Stimulated activated CD4-positive, alpha-beta T cell treated with anti-CD3 and anti-CD28 coated beads, TNF-alpha, amount 100 ng/mL, for 1 hour (primary cell): ENCODE measurements at places on chromosomes 5 and 9.

DNA sequence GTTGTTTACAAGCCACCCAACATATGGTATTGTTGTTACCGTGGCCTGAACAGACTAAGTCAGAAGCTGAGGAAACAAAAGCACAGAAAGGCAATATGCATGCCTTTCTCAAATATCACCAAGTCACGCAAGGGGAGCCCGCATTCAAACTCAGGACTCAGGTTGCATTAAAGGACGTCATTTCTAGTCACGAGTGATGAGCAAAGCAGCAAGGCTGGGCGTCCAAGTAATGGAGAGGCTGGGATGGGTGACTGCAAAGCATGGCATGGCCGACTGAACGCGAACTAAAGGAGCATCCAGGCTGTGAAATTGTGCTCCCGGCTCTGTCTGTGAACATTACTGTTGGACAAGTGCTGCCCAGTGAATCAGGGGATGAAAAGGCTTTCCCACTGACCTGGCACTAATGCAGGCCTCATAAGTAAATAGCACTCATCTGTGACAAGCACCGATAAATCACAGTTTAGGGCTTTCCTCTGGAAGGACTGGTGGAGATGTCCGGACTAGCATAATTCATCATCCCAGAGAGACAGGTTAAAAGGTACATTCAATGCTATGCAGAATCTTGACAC, 202.8 kb downstream of the SPOCK1 start:
- no peak for DNase-seq

GRCh38 chr5:59128646-59129290, 545.9 kb downstream of the RAB3C start:
- no peak for DNase-seq

GRCh38 chr9:16553869-16554540, 316.5 kb downstream of the BNC2 start:
- no peak for DNase-seq

GRCh38 chr5:33968211-33969005, 16.1 kb downstream of the SLC45A2 start:
- DNase-seq, result no peak

GRCh38 chr9:94159069-94159939, 75.0 kb downstream of the PTPDC1 start:
- DNase-seq, result no peak

DNA sequence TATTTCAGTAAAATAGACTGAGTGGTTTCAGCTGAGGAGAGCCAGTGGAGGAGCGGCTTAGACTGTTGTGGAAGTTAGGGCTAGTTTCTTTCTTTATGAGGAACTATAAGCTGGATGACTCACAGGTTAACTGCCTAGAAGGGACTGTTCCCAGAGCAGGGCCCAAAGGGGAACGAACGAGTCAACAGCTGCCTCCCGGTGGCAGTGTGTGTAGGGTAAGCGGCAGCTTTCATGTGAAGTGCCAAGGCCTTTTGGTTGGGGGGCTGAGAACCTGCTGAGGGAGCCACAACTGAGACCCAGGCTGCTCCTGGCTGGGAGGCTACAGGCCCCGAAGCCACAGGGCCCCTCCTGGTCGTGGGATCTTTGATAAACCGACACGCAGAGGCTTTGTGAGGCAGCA, 7.0 kb downstream of the SQSTM1 start:
- no peak for DNase-seq

- no peak for DNase-seq
Observed at GRCh38 chr5:169970339-169970738, 10.0 kb downstream of the INSYN2B start.

GRCh38 chr9:27003426-27004077, 1.9 kb downstream of the LRRC19 start:
- no peak for DNase-seq

DNA sequence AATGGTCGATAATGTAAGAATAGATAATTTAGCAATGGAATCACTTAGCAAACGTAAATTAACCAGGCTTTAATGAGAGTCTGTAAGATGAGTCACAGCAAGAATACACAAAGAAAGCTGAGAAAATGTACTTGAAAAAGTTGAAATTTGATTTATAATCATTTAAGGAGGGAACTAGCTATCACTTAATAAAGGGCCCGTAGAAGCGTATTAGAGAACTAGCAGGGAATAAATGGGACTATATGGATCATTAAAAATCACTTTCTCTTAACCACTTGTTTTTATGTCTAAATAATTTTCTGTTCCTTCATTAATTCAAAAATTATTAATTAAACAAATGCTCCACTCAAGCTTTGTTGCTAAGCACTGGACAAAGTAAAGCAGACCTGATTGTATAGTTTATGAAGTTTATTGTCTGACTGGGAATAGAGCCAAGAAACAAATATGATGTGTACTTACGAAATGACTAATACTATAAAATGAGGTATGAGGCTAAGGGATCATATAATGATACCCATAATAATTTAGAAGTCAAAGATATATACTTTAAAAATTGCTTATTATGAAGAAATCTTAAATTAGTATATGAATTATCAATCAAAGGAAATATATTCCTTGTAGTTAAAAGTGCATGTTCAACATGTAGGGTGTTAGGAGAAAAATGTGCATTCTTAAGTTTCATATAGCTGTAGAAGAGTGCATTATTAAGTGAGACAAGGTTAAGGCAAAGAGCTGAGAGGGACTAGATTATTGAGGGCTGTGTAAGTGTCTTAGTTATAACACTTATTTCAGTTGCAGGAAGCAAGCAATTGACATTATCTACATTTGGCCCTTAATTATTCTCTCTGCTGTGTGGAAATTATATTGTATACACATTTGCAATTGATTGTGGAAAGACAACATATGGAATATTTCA, 196.8 kb downstream of the PRDM9 start:
- DNase-seq, result no peak

- no peak for DNase-seq
Observed at GRCh38 chr5:134139377-134139851, 24.9 kb downstream of the TCF7 start.

DNA sequence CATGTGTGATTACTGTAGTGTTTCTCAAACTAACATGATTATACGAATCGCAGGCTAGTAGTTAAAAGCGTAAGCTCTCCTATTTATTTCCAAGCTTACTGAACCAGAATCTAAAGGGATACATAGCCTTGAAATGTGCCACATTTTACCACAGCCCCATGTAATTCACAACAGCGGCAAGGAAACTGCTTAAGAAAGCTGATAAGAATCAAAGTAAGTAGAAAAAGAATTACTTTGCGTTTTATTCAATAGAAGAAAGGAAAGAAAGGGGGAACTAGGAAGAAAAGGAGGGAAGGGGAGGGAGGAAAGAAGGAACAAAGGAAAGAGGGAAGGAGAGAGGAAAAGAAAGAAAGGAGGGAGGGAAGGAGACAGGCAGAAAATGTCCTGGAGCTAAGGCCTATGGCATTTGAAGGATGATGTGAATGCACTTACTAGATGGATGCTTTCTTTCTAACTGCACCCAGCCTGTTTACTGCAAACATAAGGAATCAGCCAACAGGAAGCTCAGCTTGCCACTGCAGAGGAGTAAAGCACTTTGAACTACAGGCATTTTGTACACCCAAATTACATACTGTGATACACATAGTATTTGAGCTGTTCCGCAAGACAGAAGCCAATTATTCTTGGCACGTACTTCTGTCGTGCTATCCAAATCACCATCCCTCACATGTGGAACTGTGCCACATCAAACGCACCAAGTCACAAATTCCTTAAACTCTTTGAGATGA, 521.7 kb downstream of the RAB3C start:
- DNase-seq, result no peak

DNA sequence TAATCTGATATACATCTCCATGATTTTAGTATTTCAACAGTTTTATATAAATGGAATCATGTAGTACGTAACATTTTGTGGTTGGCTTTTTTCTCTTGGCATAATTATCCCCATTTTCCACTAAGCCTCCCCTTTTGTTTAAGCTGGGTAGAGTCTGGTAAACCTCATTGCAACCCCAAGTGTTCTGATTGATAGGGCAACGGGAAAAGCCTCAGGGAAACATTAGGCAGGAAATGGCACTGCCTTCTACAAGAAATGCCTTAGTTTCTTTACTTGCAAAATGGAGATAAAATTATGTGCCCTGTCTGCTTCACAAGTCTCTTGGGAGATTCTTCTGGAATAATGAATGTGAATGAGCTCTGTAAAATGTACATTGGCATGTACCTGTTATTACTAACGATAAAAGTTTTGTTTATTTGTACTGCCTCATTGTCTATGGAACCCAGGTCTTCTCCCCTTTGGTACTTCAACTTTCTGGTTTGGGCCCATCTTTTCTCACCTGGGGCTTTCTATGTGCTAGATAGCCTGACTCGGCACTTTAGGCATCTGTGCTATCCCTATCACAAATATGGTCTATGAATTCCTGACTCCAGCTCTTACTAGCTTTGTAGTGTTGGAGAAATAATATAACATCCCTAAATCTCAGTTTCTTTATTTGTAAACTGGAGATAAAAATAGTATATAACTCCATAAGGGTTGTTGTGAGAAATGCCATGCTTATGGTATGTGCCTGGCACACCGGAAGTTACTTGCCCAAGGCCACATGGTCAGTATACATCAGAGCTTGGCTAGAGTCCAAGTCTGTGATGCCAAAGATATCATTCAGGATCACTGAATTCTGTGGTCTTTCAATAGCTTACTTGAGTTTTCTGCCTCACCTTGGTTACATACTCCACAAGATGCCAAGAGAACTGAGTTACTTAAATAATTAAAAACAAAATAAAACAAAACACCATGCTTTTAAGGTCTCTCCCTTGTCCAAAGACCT, 48.2 kb upstream of the ZNF169 start:
- DNase-seq, result no peak

DNA sequence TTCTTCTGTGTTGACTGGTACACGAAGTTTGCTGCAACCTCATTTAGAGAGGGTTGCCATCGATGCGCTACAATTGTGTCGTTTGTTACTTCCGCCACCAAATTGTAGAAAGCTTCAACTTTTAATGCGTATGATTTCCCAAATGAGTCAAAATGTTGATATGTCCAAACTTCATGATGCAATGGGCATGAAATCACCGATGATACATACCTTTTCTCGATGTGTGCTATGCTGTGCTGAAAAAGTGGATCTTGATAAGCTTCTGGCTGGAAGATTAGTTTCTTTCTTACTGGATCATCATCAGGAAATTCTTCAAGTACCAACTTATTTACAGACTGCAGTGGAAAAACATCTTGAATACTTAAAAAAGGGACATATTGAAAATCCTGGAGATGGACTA, 65.7 kb downstream of the TMEM38B start:
- no peak for DNase-seq

DNA sequence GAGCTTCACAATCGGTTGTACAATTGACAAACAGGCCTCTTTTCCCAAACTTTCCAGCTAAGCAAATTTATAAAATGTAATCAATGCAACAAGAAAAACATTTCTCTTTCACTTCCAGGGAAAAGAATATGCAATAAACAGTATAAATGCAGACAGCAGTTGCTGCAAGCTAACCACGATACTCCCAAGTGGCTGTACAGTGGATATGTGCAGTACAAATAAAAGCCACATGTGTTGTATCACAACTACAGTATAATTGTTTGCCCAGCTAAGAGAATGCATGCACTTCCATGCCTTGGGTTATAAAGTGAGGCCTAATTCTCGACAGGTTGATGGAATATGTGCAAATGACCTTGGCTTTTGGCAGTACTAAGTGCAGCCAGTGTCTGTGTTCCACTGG, 16.7 kb upstream of the PDCL start:
- no peak for DNase-seq
